ENCODE measurements at places on chromosomes 3 and 15.

- DNase-seq = peak; percentile 49
These were observed 22.2 kb downstream of the MESD start for GRCh38 chr15:80967451-80967850.

- DNase-seq = no peak
These were observed 22.6 kb upstream of the TEX9 start for GRCh38 chr15:56342653-56343052.

- DNase-seq = no peak
These were observed 39.9 kb upstream of the ULK4 start for GRCh38 chr3:42001777-42002176.

- no peak for DNase-seq
These were observed 75.1 kb downstream of the TNIK start for GRCh38 chr3:171385086-171385485.

- no peak for DNase-seq
These were observed 187.8 kb downstream of the RAB11A start for GRCh38 chr15:66057089-66057488.

GRCh38 chr15:64060716-64061115 lies 14.4 kb upstream of the DAPK2 start:
- no peak for DNase-seq

DNA sequence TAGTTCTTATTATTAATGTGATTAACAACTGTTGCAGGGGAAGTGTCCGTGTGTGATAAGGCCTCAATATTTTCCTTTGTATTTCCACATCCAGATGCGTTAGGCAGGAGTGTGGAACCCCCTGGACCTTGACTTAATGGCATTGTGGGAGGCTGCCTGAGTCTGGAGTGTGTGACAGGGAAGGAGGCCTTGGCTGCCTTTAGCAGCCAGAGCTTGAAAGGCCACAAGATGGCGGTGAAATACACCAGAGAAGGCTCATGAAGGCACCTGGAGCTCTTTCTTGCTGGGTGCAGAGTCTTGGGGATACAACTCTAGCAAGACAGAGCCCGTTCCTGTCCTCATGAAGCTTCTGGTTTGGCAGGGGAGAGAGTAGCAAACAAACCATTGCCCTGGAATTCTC lies 36.9 kb downstream of the POLR2M start:
- DNase-seq = no peak

GRCh38 chr3:11915621-11916424 lies 69.1 kb upstream of the TAMM41 start:
- peak; percentile 43 for DNase-seq

GRCh38 chr15:47972738-47973137 lies 148.1 kb upstream of the SLC24A5 start:
- DNase-seq = no peak

GRCh38 chr15:26702381-26702780 lies 70.5 kb downstream of the GABRB3 start:
- DNase-seq = no peak

DNA sequence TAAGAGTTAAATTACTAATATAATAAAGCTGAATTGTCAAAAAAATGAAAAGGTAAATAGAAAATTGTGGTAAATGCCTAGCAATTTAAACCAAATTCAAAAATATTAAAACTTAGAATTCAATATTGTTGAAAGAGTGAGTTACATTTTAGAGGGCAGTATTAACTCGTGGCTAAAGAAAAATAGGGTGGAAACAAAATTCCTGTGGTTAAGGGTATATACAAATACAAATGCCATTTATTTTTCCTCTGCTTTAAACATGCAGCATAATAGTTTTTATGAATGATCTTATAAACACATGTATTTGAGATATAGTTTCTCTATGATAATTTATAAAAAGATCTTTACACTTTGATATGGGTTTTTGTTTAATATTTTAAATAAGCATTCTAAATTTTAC lies 79.0 kb downstream of the NEDD4 start:
- no peak for DNase-seq

DNA sequence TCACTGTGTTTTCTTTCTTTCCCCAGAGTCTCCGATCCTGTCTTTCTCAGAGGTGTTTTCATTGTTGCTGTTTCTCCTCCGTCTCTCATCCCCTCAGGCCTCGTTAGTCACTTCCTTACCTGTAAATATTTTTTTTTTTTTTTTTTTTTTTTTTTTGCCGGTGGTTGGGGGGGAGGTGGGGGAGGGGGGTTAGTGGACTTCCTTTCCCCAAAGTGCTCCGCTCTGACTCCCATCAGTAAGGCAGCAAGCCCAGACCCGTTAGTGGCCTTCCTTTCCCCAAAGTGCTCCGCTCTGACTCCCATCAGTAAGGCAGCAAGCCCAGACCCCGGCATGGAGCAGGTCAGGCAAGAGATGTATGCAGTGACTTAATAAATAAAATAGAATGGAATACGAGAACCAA lies 97.1 kb upstream of the TNFAIP8L3 start:
- DNase-seq = no peak

- DNase-seq = no peak
These were observed 29.8 kb downstream of the RARB start for GRCh38 chr3:25457671-25458419.

DNA sequence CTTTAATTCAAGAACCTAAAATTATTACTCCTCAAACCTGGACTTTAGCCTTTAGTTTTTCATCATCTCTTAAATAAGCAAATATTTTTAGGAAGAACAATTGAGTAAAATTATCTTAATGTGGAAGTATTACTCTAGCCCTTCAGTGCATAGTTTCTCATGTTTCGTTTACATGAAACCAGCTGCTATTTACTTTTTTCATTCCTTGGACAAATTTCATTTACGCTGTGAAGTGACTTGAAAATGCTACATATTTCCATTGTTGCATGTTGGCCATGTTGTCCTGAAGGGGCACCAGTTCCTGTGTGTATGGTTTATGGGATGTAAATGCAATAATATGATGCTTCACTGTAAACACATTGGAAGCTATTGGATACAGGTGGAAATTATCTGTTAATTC lies 49.9 kb downstream of the SLC25A26 start:
- DNase-seq = no peak

DNA sequence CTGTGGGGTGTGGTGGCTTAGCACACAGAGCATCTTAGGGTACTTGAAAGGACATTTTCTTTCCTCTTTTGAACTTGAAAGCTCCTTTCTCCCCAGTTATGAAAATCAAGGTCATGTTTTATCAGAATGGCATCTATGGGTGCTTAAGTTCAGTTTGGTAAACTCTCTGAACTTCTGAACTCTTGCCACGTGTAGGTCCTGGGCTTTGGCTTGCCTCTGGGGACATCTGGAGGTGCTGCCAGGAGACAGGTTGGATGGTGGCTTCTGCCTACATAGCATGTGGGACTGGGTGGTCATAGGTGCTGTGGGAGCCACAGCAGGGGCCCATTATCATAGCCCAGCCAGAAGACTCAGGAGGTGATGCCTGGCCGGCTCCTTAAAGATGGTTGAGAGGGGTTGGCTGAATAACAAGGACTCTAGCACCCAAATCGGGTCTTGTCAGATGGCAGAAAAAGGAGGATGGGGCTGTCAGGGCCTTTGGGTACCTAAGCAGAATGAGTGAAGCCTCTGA lies 15.6 kb downstream of the GHRL start:
- no peak for DNase-seq

DNA sequence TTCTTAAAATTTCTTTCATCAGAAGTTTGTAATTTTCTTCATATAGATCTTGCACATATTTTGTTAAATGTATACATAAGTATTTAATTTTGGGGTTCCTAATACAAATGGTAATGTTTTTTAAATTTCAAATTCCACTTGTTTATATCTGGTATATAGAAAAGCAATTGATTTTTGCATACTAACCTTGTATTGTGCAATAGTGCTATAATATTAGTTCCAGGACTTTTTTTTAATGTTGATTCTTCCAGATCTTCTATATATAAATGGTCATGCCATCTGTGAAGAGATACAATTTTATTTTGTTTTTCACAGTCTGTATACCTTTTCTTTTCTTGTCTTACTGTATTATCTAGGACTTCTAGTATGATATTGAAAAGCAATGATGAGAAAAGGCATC lies 665.0 kb downstream of the OTOL1 start:
- no peak for DNase-seq

- DNase-seq = no peak
These were observed 12.5 kb downstream of the CHDH start for GRCh38 chr3:53833700-53834099.

DNA sequence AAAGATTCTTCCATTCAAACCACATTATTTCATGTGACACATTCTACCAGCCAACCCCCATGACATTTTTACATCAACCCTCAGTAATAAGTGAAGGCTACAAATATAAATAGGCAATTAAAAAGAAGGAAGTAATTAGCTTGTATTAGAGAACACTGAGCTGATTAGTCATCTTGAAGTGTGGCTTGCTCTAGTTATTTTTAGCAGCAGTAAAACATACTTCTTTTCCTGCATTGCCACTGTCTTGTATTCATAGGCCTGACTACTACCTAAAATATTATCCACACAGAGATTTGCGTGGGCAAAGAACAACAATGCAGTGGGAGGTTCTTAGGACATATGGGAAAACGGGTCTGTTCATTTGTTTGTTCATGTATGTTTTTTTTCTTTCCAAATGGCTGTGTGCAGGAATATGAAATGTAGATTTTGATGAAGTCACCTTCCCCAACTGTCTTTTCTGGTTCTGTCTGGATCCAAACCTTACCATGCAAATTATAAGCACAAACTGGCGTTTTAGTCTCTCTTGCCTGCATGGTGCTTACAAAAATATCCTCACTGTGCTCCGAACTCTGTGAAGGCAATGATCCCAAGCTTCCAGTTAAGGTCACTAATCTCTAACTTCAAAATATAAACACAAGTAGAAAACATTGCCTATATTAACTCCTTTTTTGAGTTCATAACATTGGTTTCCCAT lies 31.5 kb upstream of the TM4SF4 start:
- DNase-seq = no peak

GRCh38 chr3:177133860-177134815 lies 63.1 kb downstream of the TBL1XR1 start:
- DNase-seq = no peak

GRCh38 chr3:113374078-113374477 lies 67.2 kb downstream of the CFAP44 start:
- no peak for DNase-seq

DNA sequence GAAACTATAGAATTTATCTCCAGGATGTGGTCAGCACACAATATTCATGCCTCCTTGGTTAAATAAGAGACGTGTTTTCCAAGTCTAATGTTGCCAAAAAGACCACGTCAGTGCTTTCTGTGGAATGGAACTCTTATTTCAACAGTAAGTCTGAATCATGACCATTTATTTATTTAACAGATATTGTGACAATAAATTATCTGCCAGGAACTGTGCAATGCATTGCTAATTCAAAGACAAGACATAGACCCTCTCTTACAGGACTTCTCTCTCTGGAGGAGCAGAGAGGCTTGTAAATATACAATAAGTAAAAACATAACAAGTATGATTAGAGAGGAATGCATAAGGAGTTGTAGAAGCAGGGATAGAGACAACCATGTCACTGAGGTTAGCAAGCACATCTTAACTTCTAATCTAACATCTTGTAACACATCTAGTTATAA lies 227.5 kb downstream of the DTWD1 start:
- no peak for DNase-seq

GRCh38 chr3:24507776-24508422 lies 13.2 kb upstream of the THRB start:
- DNase-seq = no peak

All from coronary artery (tissue), 2 donors.